ENCODE measurements at places on chromosomes 7 and 10. TPM values are rescaled to one million over a fixed set of nuclear protein-coding genes. Genes with fewer than 3 reads are reported as not detected.

DNA sequence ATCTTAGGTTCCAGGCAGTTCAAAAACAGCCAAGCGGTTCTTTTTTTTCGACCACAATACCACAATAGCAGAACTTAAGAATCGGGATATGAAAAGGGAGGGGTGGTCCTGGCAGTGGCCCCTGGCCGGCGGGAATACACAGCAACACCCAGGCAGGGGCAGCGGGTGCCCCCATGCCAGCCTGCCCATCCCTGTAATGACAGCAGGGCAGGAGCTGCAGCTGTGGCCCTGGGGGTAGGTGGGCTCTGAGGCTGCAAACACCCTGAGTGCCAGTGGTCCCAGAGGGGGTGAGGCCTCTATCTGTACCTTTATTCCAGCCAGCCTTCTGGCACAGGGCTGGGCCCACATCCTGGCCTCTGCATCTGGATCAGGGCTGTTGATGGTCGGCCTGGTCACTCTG is 247.4 kb downstream of the SEMA3D start:
- no peak for DNase-seq

DNA sequence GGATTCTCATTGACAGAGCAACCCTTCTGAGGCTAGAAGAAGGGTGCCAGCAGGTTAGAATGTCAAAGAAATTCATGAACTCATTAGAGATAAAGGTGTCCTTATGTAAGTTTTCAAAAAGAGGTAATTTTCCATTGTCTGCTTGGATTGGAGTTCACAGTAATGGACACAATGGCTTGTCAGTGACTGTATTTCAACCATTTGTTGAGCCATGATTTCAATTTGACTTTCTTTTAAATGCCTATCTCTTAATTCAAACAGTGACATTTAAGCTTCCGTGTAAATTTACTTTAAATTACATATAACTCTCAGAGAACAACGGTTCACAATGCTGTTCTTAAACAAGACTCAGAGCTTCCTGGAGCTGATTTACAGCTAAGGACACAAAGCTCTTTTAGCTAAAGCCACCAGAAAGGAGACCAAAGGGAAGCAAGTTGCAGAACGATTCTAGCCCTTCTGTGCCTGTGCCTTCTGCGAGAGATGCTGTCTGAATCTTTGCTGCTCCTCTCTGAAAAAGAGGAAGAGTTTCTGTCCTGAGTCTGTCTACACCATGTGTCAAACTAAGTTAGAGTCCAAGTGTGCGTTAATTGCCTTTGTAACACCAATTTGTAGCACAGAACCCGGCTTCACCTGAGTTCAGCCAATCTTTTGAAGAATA is 42.2 kb upstream of the PFKP start:
- DNase-seq, result no peak

EMX2 gene
- total RNA-seq, result not detected

DDX50 gene
- 63.0 TPM for total RNA-seq
